ENCODE measurements at places on chromosomes 3 and 15. TPM values are rescaled to one million over a fixed set of nuclear protein-coding genes. Genes with fewer than 3 reads are reported as not detected.

The EIF1B gene
- polyA plus RNA-seq, result 51.8 TPM

The CD200R1 gene
- 1.6 TPM for polyA plus RNA-seq

The RBSN gene
- 10.1 TPM for polyA plus RNA-seq

- no peaks in the 10 kb centered on the region for H3K27me3 ChIP-seq
- H3K4me3 ChIP-seq, result no peak overlapping the region
- no peaks in the 10 kb centered on the region for H3K36me3 ChIP-seq
- H3K4me1 ChIP-seq, result peaks cover 8% of the 10 kb centered on the region
- no peak for DNase-seq
Observed at GRCh38 chr3:24047513-24047912, 102.4 kb downstream of the NR1D2 start.

DNA sequence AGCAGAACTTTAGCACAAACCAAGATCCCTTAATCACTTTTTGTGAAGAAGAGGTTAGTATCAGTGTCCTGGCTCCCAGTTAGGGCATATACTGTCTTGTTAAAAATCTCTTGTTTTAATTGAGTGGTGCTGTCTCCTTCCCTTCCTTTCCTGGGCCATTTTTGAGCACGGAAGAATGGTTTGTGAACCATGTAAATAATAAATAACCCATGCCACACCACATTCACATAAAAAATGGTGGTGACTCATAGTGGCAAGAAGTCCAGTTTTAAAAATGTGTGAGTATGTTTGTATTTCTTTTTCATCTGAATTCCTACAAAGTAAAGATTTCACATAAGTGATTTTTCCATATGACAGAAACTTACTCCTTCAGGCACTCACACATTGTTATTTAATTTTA, 59.1 kb upstream of the SPRED1 start:
- no peaks in the 10 kb centered on the region for H3K36me3 ChIP-seq
- H3K4me3 ChIP-seq, result no peak overlapping the region
- DNase-seq, result no peak

- H3K27me3 ChIP-seq, result no peaks in the 10 kb centered on the region
- no peak overlapping the region for H3K4me3 ChIP-seq
- H3K27ac ChIP-seq, result no peak overlapping the region
Observed at GRCh38 chr3:12489368-12489767, 5.1 kb downstream of the TSEN2 start.

GRCh38 chr15:50162969-50163718, 18.9 kb upstream of the SLC27A2 start:
- no peak for DNase-seq
- H3K4me1 ChIP-seq, result peaks cover 7% of the 10 kb centered on the region
- no peaks in the 10 kb centered on the region for H3K36me3 ChIP-seq
- no peak overlapping the region for H3K4me3 ChIP-seq

GRCh38 chr3:124565013-124565412, 165.2 kb upstream of the UMPS start:
- H3K4me3 ChIP-seq, result no peak overlapping the region
- H3K27ac ChIP-seq, result no peak overlapping the region
- no peaks in the 10 kb centered on the region for H3K36me3 ChIP-seq

DNA sequence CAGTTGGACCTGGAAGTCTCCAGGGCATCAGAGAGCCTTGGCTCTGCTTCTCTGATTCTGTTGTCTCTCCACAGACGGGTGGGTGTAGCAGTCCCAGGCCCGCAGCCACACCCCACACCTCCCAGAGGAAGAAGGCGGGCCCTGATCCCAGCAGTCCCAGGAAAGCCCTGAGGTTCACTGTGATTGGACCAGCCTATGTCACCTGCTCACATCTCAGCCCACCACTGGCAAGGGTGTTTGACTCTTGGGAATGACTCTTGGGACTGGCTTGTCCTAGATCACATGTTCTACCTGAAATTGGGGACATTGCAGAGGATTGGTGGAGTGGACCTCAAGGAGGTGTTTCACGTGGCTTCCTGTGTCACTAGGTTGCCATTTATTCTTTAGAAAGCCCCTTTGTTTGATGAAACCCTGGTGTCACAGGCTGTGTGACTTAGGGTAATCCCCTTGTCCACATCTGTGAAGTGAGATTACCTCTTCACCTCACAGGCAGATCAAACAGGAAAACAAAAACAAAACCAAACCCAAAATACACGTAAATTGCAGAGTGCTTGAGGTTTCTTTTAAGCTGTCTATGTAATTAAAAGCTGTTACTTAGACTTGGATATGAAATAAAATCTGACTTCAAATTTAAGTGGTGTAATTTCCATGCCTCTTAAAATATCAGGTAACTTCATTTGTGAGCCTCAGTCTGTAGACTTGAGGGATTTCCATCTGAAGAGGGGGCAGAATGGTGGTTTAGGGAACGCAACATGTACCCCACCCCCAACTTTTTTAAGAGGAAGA, 26.7 kb downstream of the FLNB start:
- no peak for DNase-seq
- H3K36me3 ChIP-seq, result no peaks in the 10 kb centered on the region
- peaks cover 12% of the 10 kb centered on the region for H3K4me1 ChIP-seq
- H3K4me3 ChIP-seq, result no peak overlapping the region
- no peaks in the 10 kb centered on the region for H3K27me3 ChIP-seq
- H3K27ac ChIP-seq, result no peak overlapping the region

GRCh38 chr15:51774916-51775315, 23.5 kb downstream of the TMOD2 start:
- H3K4me1 ChIP-seq, result peaks cover 3% of the 10 kb centered on the region
- no peak overlapping the region for H3K4me3 ChIP-seq
- H3K27me3 ChIP-seq, result no peaks in the 10 kb centered on the region
- no peak for DNase-seq
- H3K27ac ChIP-seq, result no peak overlapping the region

GRCh38 chr3:191328962-191329653, at the start of gene CCDC50:
TSS of gene CCDC50 (plus strand) at chr3:191329394. CDS start at chr3:191329675, 281 bp downstream.
- peak; percentile 16 for DNase-seq
- H3K27ac ChIP-seq, result peak within 1 kb of the TSS; percentile 82
- no peaks in the 10 kb centered on the region for H3K36me3 ChIP-seq
- peaks cover 38% of the 10 kb centered on the region for H3K4me1 ChIP-seq

- no peak for DNase-seq
- H3K36me3 ChIP-seq, result no peaks in the 10 kb centered on the region
- H3K4me1 ChIP-seq, result peaks cover 17% of the 10 kb centered on the region
- H3K27ac ChIP-seq, result no peak overlapping the region
- H3K4me3 ChIP-seq, result no peak overlapping the region
- H3K27me3 ChIP-seq, result peaks cover 23% of the 10 kb centered on the region
Observed at GRCh38 chr15:89444241-89445225, 51.9 kb downstream of the RHCG start.

- no peak for DNase-seq
- no peak overlapping the region for H3K27ac ChIP-seq
- H3K4me3 ChIP-seq, result no peak overlapping the region
- no peaks in the 10 kb centered on the region for H3K27me3 ChIP-seq
- H3K4me1 ChIP-seq, result no peaks in the 10 kb centered on the region
- no peaks in the 10 kb centered on the region for H3K36me3 ChIP-seq
Observed at GRCh38 chr15:68986322-68986721, 28.2 kb upstream of the NOX5 start.

- H3K4me1 ChIP-seq, result no peaks in the 10 kb centered on the region
- H3K27ac ChIP-seq, result no peak overlapping the region
- no peak for DNase-seq
- no peak overlapping the region for H3K4me3 ChIP-seq
- no peaks in the 10 kb centered on the region for H3K27me3 ChIP-seq
Observed at GRCh38 chr15:60960517-60960916, 268.6 kb downstream of the RORA start.

GRCh38 chr3:55143336-55143735, 215.5 kb upstream of the LRTM1 start:
- H3K36me3 ChIP-seq, result no peaks in the 10 kb centered on the region
- no peak overlapping the region for H3K27ac ChIP-seq
- H3K4me1 ChIP-seq, result no peaks in the 10 kb centered on the region
- H3K27me3 ChIP-seq, result no peaks in the 10 kb centered on the region

DNA sequence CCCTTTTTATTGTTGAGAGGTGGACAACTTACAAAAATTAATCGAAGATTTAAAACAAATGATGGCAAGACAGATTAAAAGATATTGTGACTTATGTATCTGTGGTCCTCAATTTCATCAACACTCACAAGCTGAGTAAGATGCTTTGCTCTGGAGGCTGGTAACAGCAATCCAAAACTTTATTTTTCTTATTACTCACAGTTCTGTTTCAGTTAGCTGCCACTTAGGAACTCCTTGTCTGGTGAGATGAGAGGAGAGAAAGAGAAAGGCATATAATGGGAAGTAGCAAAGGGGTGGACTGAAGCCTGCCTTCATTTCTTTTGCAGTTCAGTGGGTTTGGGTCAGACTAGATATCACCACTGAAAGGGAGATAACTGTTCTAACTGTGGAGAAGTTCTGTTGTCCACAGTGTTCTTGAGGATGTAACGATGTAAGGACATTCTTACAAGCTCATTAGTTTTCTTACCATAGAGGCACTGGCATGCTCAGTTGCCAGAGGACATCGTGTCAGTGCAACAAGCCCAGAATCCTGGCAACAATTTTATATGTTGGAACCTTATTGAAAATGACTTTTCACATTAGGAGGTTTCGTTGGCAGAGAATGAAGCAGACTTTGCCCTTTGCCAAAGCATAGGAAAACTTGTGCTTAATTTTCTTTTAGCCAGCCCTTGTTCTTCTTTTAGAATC, 93.6 kb downstream of the PLCL2 start:
- no peak overlapping the region for H3K4me3 ChIP-seq
- H3K36me3 ChIP-seq, result no peaks in the 10 kb centered on the region
- H3K27ac ChIP-seq, result no peak overlapping the region
- no peaks in the 10 kb centered on the region for H3K4me1 ChIP-seq

- H3K36me3 ChIP-seq, result no peaks in the 10 kb centered on the region
- no peak overlapping the region for H3K27ac ChIP-seq
- H3K27me3 ChIP-seq, result no peaks in the 10 kb centered on the region
- no peaks in the 10 kb centered on the region for H3K4me1 ChIP-seq
Observed at GRCh38 chr3:8324747-8325146, 176.9 kb upstream of the LMCD1 start.

GRCh38 chr3:21750080-21750696, 822 bp downstream of the ZNF385D start:
- no peak overlapping the region for H3K27ac ChIP-seq
- no peaks in the 10 kb centered on the region for H3K36me3 ChIP-seq
- DNase-seq, result no peak
- H3K4me1 ChIP-seq, result no peaks in the 10 kb centered on the region
- H3K4me3 ChIP-seq, result no peak overlapping the region

- no peaks in the 10 kb centered on the region for H3K27me3 ChIP-seq
- H3K4me3 ChIP-seq, result no peak overlapping the region
- no peaks in the 10 kb centered on the region for H3K4me1 ChIP-seq
- DNase-seq, result peak; percentile 51
Observed at GRCh38 chr3:108552267-108553159, 36.7 kb downstream of the CIP2A start.

DNA sequence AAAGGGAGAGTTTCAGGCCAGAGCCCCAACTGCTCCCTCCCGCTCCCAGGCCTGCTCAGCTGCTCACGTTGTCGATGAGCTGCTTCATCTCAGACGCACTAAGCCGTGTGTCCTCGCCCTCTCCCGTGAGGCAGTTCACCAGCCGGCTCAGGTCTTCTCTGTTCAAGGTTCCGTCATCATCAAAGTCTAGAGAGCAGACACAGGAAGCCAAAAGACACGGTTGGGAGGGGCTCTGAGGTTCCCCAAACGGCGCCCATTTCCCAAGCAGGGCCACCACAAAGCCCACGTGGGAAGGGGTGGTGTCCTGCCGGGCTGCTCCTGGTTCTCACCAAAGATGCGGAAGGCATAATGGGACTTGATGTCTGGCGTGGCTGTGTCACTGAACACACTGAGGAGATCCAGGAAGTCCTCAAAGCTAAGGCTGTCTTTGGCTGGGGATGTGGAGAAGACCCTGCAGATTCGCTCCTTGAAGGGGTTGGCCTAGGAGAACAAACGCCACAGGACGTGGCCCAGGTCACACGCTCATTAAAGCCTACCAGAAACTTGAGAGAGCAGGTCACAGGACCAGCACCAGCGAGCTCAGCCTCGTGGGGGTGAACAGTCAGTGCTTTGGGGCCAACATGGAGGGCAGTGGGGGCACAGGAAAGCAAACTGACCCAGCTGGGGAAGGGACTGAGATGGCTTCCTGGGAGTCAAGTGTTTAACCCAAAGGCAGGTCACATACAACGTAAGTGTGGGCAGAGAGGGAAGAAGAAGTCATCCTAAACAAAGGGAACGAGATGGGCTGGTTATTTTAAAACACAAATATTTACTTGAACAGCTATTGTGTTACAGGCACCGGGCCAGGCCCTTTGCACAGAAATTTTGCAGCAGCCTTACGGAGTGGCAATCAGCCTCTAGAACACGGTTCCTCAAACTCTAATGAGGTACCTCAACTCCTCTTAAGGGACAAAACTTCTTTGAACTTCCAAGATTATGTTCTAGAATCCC, 2.4 kb downstream of the CIB1 start:
- H3K27me3 ChIP-seq, result no peaks in the 10 kb centered on the region
- no peak overlapping the region for H3K4me3 ChIP-seq
- H3K36me3 ChIP-seq, result peaks cover 48% of the 10 kb centered on the region
- H3K4me1 ChIP-seq, result peaks cover 41% of the 10 kb centered on the region
- H3K27ac ChIP-seq, result peak overlapping the region; percentile 86
- peak; percentile 96 for DNase-seq

- no peaks in the 10 kb centered on the region for H3K27me3 ChIP-seq
- H3K4me3 ChIP-seq, result no peak overlapping the region
- no peak overlapping the region for H3K27ac ChIP-seq
- H3K4me1 ChIP-seq, result peaks cover 8% of the 10 kb centered on the region
- peaks cover 3% of the 10 kb centered on the region for H3K36me3 ChIP-seq
Observed at GRCh38 chr3:105722943-105723556, 145.8 kb downstream of the CBLB start.

GRCh38 chr3:36393563-36393962, 13.3 kb downstream of the STAC start:
- no peak for DNase-seq
- no peaks in the 10 kb centered on the region for H3K36me3 ChIP-seq
- no peaks in the 10 kb centered on the region for H3K27me3 ChIP-seq
- H3K4me1 ChIP-seq, result peaks cover 10% of the 10 kb centered on the region
- no peak overlapping the region for H3K27ac ChIP-seq

DNA sequence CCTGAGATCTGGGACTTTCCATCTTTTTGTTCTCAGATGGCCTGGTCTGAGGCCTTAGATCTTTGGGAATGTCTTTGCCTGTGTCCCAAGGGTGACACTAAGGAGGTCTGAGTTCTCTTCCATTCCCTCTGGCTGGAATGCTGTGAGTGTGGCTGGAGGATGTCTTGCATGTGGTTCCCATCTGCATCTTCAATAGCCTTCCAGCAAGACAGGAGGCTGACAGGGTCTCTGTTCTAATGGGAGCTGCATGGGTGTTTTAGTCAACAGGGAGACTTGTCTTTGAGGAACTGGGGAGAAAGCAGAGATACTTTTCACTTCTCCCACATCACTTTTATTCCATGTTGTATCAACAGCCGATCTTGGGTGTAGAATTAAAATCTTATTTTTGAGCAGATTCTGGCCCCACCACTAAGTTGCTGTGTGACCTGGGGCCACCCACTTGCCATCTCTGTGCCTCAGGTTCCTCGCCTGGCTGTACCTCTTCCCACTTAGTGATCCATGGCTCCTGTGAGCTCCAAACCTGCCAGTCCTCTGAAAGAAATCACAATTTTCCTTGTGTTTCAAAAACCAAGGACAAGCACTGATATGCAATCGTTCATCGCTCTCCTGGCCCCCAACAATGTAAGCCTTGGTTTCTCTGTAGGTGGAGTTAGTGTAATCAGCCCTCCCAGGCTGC, 75.2 kb downstream of the LSM3 start:
- no peaks in the 10 kb centered on the region for H3K27me3 ChIP-seq
- no peak overlapping the region for H3K27ac ChIP-seq
- DNase-seq, result no peak

- H3K27ac ChIP-seq, result no peak overlapping the region
- H3K27me3 ChIP-seq, result no peaks in the 10 kb centered on the region
- peaks cover 54% of the 10 kb centered on the region for H3K4me1 ChIP-seq
- peak; percentile 71 for DNase-seq
- H3K36me3 ChIP-seq, result no peaks in the 10 kb centered on the region
Observed at GRCh38 chr15:66830358-66830757, 128.3 kb downstream of the SMAD6 start.

- no peak overlapping the region for H3K4me3 ChIP-seq
- H3K4me1 ChIP-seq, result peaks cover 32% of the 10 kb centered on the region
- H3K27ac ChIP-seq, result peak overlapping the region; percentile 48
Observed at GRCh38 chr3:152317956-152318355, 49.2 kb downstream of the MBNL1 start.
